ENCODE measurements at places on chromosomes 7 and 10.

DNA sequence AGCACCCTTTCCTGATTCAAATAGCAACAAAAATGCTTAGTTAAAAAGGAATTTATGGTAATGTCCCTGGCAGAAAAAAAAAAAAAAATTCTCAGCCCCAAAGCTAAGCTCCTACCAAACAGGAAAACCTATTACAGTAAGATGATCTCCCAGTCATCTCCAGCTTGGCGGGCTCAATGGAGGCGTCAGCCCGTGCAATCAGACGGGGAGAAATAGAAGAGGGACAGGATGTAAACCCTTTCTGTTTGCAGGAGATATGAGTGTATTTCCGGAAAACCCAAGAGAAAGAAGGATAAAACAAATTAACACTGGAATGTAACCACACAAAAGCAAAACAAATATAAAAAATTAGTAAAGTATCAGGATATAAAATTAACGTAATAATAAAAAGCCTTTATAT lies 242.8 kb downstream of the TCERG1L start:
- DNase-seq = no peak

GRCh38 chr7:35993676-35994606 lies 159.1 kb upstream of the EEPD1 start:
- no peak for DNase-seq

DNA sequence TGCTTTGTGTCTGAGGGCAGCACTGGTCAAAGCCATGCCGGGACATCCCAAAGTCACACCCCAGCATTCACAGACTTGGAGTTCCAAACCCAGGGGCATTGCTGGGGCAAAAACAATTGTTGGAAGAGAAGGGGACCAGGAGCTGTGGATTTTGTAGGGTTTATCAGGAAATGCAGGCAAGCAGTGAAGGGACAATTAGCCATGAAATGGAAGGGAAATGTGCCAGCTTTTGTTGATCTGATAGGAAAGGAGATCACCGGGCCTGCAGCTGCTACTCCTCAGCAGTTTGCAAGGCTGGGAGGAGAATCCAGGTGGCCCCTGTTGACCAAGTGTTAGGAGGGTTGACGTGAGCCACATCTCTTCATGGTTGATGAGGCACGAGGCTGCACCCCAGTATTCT lies 2.5 kb upstream of the BRI3 start:
- DNase-seq = no peak

DNA sequence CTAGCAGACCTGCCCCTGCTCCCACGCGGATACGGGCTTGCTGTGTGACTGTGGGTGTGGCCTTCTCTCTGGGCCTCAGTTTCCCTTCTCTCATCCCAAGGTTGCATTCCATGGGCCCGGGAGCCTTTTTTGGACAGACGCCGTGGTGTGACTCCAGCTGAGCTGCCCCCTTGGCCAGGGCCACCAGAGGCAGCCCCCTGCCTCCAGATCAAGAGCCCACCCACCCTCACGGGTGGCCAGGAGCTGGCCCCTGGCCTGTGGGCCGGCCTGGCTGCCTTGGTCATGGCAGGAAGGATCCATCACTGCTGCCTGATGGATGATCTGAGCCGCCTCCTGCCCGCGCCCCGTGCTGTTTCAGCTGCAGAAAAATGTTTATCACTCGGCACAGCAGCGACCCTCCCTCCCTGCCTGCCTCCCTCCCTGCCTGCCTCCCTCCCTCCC lies 27.8 kb upstream of the ELFN1 start:
- DNase-seq = no peak

GRCh38 chr10:26491276-26491675 lies 53.1 kb downstream of the APBB1IP start:
- no peak for DNase-seq

DNA sequence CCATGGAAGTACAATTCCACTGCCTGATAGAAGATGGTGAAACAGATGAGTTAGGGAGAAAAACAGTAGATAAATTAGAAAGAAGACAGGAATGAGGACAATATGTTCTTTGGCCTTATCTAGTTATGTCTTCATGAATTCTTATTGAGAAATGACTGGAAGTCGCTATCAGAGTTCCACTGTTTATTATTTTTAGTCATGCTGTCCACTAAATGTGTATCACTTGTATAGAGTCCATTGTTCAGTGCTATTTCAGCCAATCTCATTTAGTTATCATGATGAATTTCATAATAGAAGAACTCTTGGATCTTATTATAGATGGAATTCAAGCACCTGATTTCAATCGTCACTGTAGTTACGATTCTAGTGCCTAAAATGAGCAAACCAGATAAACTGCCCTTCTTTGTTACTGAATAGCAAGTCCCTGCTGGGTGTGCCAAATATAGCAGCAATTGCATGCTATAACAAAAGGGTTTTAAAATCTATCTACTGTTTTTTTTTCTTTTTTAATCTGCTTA lies 177.7 kb upstream of the COL1A2 start:
- DNase-seq = no peak

- DNase-seq = no peak
These were observed 78.5 kb downstream of the OAT start for GRCh38 chr10:124340033-124340760.

GRCh38 chr10:21519941-21520436 lies 5.5 kb downstream of the SKIDA1 start:
- DNase-seq = no peak

DNA sequence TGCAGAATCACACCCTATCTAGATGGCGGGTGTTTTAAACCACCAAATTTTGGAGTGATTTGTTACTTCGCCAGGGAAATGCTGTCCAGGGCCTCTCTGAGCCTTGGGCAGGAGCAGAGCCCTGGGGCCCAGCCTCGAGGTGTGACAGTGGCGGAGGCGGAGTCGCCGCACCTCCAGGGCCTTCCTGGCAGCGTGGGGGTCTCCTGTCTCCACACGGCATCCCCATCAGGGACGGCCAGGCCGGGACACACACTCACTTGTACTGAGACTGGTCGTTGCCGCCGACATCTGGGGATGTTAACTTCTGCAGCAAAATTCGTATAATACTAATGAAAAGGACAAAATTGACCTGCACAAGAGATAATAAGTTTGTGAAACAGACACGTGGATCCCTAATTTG lies 110.7 kb downstream of the VIPR2 start:
- no peak for DNase-seq

DNA sequence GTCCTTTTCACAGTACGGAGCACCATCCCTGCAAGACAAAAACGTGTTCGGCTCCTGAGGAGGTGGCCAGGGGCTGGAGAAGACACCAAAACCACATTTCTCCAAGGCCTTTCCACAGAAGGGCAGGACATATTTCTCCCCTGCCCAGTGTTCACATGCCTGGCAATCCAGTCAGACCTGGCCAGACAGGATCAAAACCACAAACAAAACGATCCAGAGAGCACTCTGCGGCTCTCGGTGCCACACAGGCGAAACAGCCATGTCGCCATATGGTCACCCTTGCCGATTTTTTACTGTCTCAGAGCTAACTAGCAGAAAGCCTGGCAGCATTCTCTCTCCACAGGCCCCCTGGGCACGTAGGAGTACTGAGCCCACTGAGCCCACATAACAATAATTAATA lies 113.0 kb downstream of the ABLIM1 start:
- DNase-seq = no peak

DNA sequence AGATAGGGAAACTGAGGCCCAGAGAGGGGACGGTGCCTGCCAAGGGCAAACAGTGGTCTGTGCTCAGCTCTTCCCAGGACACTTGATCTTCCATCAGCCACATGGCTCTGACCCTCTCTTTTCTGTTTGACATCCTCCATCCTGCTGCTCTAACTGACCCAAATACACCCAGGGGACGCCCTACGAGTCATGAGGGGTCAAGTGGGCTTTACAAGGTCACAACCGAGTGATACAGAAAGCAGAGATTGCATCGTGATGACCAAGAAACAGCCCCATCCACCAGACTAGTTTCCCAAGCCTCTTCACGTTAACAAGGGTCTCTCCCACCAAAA lies 131.2 kb upstream of the UNC5B start:
- DNase-seq = no peak

- no peak for DNase-seq
These were observed 34.9 kb downstream of the SRPK2 start for GRCh38 chr7:105353752-105354328.

DNA sequence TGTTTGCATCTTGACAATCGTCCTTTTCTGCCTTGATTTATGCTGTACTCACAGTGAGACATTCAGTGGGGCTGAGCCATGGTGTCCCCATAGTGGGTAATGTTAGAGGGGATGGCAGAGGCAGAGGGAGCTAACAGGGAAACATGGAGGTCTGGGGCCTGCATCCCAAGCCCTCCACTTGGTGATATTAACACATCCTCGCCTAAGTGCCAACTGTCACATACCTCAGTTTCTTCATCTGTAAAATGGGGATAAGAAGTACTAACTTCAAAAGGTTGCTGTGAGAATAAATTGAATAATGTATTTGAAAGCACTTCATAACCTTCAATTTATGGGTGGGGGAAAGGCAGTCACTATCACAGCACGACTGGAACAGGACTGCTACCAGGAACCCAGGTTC lies 27.8 kb downstream of the RPP38 start:
- no peak for DNase-seq

DNA sequence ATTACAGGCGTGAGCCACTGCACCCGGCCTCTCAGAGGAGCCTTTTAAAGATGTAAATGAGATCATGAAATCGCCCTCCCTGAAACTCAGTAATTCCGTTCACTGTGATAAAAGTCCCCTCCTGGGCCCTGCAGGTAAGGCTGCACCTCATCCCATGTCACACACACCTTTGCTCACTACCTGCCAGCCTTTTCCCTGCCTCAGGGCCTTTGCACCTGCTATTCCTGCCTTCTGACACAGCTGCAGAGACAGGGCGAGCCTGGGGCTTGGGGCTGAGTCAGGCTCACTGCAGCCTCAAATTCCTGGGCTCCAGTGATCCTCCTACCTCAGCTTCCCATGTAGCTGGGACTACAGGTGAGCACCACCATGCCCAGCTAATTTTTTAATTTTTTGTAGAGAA lies 118.8 kb downstream of the MYL10 start:
- DNase-seq = no peak

GRCh38 chr10:3635697-3636096 lies 149.3 kb downstream of the KLF6 start:
- no peak for DNase-seq

- DNase-seq = no peak
These were observed 24.3 kb upstream of the LAMB1 start for GRCh38 chr7:108027239-108027638.

- no peak for DNase-seq
These were observed 26.4 kb downstream of the DRGX start for GRCh38 chr10:49369216-49370162.

DNA sequence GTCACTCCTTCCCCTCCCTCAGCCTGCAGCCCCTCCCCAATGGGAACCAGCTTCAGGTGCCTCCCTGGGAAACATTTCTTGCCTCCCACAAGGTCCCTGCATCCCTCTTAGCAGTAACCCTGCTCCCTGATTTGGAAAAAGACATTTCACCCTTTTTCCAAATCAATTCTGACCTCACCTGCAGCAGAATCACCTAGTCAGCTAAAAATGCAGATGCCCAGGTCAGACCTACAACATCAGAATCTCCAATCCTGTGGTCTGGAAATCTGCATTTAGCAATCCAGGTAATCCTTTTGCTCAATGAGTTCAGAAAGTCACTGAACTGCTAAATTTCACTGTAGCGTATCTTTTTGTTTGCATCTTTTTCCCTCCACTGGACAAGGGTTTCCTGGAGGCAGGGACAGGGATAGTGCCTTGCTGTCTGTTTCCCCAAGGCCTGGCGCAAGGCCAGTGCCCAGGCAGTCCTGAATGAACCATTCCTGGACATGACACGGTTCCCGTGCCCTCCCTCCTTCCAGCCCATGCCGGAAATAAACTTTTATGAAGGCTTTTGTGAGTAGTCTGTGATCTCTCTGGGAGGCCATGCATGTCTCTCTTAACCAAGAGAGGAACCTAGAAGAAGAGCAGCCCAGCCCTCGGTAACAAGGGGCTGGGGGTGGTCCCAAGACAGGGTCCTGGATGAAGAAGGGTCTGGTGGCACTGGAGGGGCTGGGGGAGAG lies 44.0 kb downstream of the COL13A1 start:
- DNase-seq = no peak

- no peak for DNase-seq
These were observed 134.5 kb downstream of the FAM53B start for GRCh38 chr10:124609698-124610097.

GRCh38 chr7:96009148-96009547 lies 236.8 kb downstream of the DYNC1I1 start:
- no peak for DNase-seq

GRCh38 chr10:114291516-114291915 lies 52.5 kb downstream of the VWA2 start:
- no peak for DNase-seq

GRCh38 chr7:137025469-137026175 lies 157.2 kb downstream of the CHRM2 start:
- no peak for DNase-seq

- DNase-seq = no peak
These were observed 292.4 kb upstream of the AKR1E2 start for GRCh38 chr10:4533621-4534020.
